ENCODE measurements at places on chromosomes 7 and 10.
A peak's percentile ranks its signal among the peaks of the same experiment; 100 is the strongest.

DNA sequence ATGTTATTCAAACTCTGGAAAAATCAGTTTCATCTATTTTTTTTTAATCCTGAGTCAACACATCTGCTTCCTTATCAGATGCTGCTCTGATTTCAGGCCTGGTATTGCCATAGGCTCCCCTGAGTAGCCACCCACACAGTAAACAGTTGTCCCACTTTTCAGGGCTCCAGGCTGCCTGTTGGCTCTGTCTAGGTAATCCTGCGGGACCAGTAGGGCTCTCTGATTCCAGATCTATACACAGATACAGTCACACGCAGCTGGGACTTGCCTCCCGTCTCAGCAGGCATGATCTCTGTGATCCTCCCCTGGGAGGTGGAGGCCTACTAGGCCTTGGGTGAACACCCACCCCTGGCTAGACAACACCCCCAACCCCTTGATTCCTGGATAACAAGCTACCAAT, 206.1 kb downstream of the CREB5 start:
- no peak for DNase-seq

DNA sequence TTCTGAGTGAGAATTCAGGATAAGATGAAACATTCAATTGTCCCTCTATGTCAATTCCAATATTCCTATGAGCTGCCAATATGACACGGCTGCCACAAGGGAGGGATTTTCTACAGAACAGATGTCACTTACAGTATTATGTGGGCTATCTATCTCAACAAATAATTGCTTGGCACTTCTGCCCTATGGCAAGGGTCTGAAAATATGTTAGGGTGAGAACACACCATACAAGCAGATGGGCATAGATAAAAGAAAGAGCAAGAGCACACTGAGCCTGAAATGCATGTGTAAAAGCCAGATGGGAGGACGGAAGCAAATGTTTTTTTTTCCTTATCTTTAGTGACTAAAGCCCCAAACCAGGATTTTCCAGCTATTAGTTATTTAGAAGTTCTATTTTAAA, 70.1 kb upstream of the TFEC start:
- no peak for DNase-seq

DNA sequence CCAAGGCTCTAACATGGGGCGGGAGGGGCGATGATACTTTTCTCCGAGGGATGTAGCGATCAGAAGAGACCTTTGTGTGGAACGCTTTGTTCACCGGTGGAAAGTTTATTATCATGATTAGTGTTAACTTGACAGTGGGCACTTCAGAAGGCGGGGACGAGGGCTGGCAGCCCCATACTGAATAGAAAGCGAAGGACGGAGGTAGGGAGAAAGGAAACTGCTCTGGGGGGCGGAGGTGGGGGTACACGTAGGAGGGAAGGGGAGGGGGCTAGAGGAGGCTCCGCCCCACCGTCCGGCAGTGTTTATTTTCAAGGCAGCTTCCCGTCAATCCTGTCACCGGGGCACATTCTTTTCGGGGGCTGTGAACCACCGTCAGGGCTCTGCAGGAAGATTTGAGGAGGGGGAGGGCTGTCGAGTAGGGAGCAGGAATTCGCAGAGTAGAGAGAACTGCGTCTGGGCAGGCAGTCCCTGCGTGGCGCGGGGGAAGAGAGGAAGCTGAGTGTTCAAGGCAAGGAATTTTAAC, 9.4 kb upstream of the NKX2-3 start:
- no peak for DNase-seq

DNA sequence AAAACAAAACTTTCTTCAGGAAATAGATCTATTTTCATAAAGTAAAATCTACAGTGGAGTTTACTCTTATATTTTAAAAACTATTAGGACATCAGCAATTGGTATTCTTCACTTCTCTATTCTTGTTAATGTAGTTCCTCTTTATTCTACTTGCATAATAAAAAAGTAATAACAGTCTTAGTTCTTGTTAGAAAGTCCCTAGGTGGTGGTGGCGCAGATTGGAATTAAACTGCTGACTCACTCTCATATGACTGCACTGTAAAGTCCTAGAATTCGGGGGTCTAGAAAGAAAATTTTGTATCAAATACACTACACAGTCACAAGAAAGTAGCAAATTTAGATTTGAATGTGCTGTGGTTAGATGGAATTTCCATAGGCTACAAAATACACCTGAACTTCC, 44.6 kb upstream of the TES start:
- DNase-seq = peak; percentile 53

DNA sequence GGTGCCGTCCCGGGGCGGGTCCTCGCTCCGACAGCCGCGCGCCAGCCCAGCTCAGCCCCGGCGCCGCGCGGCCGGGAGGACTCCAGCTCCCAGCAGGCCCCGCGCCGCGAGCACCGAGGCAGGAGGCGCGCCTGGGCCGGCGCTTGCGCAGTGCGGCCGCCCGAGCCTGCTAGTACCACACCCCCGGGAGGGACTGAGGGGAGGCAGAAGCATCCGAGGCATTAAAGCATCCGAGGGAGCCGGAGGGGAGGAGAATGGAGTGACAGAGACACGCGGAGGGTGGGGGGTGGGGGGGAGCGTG, at the start of gene GRK5:
TSS of gene GRK5 (plus strand) at position 206 of the 301 bp plus-strand sequence. CDS start 347 bp downstream, outside the sequence.
- peak; percentile 99 for DNase-seq

GRCh38 chr10:6139470-6139869, 50.6 kb downstream of the RBM17 start:
- DNase-seq = no peak

- no peak for DNase-seq
These were observed 111.2 kb upstream of the BET1 start for GRCh38 chr7:94115316-94115715.

- DNase-seq = no peak
These were observed 45.9 kb downstream of the HIPK2 start for GRCh38 chr7:139731802-139732470.

- DNase-seq = no peak
These were observed 719.8 kb downstream of the ANKRD7 start for GRCh38 chr7:118944271-118944670.

- DNase-seq = no peak
These were observed 52.9 kb downstream of the NRAP start for GRCh38 chr10:113610631-113611601.

- DNase-seq = no peak
These were observed 225.8 kb downstream of the ELFN1 start for GRCh38 chr7:1895664-1896515.

- no peak for DNase-seq
These were observed 89.7 kb downstream of the HIPK2 start for GRCh38 chr7:139687980-139688632.

GRCh38 chr7:137642031-137642430, 204.7 kb downstream of the DGKI start:
- no peak for DNase-seq
